Stimulated activated CD4-positive, alpha-beta T cell treated with anti-CD3 and anti-CD28 coated beads, Interleukin-15, amount 100 ng/mL, for 1 hour (primary cell): ENCODE measurements at places on chromosomes 16 and 17.

DNA sequence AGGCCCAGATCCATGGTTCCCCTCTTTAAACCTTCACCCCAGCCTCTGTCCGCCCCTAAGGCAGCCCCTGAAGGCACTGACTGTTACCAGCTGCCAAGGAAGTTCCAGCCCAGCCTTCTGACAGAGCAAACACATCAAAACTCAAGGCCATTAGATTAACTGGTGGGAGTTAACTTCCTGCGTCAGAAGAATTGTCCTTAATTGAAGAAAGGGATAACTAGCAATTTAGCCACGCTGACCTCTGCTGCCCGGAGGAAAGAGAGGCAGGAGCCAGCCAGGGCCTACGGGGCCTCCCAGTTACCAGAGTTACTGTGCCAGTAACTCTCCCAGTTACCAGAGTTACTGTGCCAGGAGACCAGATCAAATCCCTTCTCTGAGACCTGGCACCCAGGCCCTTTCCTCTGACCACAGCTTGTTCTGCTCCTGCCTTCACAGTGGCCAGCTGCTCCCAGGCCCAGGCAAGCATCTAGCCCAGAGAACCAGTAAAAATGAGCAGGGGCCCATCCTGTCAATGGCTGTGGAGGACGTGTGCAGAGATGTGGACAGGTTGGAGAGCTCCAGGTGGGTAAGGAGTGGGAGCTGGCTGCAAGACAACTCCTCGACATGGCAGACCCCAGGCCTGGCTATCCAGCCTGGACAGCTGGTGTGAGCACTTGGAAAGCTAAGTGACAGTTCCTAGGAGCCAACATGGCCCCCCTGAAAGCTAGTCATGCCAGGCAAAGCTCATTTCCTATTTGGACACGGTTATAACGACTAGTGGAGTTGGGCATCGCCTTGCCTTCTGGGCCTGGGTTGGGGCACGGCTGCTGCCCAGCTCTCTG lies 2.8 kb upstream of the PITPNM3 start:
- DNase-seq = no peak

- no peak for DNase-seq
Observed at GRCh38 chr17:80753685-80754345, 209.2 kb downstream of the RPTOR start.

DNA sequence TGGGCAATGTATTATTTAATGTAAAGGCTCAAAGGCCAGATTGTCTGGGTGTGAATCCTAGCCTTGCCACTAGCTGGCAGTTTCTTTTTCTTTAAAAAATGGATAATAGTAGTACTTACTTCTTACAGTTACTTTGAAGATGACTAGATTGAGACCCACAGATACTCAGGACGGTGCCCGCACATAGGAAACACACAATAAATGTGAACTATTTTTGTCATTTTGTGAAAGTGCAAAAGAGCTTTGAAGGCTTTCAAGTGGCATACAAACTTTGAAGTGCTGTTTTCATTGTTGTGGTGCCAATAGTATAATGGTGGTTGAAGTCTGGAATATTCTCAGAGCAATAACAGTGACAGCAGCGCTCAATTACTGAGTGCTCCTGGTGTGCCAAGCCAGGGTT lies 63.6 kb downstream of the OTOA start:
- DNase-seq = no peak

GRCh38 chr16:22317001-22317530 lies 19.9 kb downstream of the POLR3E start:
- DNase-seq = no peak

DNA sequence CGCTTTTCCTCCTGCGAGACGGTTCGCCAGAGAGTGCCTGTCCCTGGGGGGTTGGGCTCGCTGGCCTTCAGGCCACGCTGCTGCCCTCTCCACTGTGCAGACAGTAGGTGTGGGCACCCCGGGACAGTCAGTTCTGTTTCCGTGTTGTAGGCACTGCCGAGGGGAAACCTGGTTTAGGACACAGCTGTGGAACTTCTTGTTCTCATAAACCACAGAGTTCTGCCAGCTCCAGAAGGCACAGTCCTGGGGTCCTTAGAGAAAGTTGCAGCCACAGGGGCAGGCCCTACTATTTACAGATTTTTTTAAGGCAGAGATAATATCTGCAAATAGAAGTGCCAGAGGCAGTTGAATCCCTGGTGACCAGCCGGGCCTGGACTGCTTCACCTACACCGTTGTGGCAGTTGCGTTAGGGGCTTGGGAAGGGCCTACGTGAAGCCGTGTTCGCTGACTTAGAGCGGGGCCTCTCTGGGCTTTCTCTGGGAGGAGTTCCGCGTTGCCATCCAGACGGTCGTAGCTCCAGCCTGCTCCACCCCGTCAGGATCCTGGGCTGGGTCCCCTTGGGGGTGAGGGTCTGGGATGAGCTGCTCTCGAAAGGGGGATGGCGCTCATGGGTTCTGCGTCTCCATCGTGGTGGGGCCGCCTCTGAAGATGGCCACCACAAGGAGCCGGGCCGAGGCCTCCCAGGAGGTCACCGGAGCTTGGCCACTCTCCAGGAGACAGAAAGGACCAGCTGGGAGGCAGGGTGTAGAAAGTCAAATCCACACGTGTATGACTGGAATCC lies 126.3 kb downstream of the BANP start:
- no peak for DNase-seq

- no peak for DNase-seq
Observed at GRCh38 chr16:85514295-85514597, 98.9 kb upstream of the GSE1 start.

DNA sequence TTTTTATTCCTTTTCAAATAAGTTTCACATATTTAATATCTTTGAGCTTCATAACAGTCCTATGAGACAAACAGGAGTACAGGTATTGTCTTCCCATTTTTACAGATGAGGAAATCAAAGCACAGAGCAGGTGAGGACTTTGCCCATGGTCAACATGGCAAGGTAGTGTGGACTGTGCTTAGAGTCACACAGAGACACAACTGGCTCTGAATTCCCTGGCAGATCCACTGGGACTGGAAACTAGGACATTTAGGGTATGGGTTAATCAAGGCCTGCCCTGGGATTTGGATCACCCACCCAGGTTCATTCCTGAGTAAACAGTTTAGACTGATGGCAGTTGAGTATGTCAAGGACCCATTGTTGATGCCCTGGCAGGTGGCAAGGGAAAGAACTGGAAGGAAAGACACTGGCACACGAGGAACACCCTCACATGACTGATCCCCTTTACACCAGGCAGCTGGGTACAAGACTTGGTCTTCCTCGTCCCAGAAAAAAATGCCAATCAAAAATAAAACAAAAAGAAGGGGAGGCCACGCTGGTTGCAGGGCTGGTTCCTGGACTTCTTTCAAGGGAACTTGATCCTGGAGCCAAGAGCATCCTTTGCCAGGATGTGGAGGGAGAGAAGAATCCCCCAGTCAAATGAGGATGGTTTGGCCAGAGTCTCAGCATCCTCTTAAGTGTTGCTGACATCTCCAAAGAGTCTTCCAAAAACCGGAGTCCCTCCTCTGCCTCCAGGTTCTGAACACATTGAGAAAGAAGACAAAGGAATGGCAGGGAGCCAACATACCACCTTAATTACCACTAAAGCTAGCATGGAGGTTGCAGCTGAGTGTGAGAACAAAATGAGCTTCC lies 34.9 kb downstream of the CHD9 start:
- DNase-seq = no peak

DNA sequence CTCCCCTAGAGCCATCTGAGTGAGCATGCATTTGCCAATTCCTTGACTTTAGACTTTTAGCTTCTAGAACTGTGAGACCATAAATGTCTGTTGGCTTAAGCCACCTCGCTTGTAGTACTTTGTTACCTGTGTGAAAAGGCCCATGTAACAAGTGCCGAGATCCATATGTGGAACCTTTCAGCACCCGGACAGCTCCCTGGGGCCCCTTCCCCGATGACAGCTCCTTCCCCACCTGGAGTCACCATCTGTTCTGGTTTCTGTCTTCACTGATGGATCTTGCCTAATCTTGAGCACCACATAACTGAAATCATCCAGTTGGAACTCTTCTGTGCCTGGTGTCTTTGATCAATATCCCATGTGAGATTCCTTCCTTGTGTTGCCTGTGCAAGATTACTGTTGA lies 78.9 kb upstream of the EEF2KMT start:
- DNase-seq = no peak

- DNase-seq = no peak
Observed at GRCh38 chr16:81029930-81030604, 5.6 kb upstream of the ATMIN start.

DNA sequence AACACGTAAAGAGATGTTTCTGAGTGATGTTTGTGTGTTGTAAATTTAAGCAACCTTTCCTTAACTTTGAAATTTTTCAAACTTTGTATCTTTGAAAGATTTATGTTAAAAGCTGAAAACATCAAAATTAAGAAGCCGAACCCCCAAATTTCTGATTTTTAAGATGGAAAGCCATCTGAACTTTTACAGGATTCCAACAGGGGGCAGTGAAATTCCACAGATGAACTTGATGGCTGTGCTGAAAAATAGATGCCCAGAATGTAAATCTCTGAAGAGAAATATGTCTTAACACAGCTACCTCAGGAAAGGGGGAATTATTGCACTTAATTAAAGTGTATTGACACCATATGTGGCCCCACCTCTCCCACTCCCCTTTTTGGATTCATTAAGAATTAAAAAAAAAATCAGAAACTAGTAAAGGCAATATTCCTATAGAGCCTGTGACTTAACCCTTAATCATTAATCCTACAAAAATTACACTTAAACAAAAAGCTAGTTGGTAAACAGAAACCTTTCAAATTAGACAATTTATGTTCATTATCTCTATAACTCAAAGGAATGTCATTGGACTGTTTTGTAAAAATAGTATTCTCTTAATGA lies 597.9 kb downstream of the KCNJ2 start:
- no peak for DNase-seq

DNA sequence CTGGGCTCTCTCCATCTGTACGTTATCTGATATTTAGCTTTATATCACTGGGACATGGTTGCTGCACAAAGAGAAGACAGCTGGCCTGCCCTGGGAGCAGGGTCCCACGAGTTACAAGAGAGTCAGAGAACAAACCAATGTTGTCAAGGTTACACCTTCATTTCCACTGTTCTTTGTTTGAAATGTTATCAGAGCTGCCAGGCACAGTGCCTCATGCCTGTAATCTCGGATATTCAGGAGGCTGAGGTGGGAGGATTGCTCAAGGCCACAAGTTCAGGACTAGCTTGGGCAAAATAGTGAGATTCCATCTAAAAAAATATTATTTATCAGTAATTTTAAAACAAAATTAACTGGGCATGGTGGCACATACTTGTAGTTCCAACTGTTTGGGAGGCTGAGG lies 34.6 kb downstream of the ATP6V0A1 start:
- no peak for DNase-seq

DNA sequence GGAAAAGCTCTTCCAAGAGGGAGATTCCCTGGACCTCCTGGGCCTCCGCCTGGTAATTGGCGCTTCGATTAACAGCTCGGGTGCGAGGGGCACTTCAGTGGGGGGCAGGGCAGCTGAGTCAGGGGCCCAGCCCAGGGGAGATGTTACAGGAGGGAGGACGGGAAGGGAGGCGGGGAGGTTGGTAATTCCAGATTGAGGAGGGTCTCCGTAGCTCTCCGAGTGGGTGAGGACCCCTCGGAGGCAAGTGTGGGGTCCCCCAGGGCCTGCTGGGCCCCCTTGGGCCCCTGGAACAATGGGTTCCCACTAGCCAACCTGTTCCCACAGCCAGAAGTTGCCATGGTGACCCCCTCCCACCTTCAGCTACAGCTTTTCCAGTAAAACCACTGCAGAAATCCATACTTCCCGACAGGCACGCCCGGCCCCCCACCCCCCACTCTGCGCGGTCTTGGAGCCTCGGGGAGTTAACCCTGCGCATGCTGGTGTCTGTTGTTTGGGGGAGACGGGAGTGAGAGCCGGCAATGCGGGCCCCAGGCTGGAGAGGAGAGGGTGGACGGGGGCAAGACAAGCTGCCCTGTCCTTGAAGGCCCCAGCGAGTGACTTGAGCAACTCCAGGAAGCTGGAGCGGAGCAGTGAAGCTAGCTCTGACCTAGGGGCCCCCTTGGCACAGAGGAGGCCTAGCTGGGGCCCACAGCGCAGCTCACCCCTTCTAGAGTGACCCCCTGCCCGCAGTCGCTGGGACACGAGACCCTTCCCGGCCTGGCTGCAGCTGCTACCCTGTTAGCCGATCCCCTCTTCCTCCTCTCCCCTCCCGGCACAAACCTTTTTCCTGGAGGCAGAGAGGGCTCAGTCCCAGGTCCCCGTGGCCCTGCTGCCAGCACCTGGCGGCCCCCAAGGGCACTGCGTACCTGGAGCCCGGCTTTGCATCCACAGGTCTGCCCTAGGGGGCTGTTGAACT lies 37.8 kb downstream of the TMEM235 start:
- no peak for DNase-seq

- DNase-seq = no peak
Observed at GRCh38 chr16:65704866-65705265, 583.0 kb upstream of the CDH11 start.

DNA sequence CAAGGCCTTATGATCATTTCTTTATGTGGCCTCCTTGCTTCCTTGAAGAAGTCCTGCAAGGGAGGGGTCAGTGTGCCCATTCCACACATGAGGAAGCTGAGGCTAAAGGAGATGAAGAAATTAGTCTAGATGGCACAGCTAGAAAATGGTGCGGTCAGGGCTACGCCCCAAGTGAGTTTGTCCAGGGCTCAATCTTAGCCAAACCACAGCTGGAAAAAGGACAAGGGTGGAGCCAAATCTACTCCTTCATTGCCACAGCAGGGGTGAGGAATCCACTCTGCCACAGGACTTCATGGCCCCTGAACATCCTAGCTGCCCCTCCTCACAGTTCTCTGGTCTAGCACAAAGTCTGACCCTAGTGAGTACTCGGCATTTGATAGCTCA lies 16.2 kb downstream of the BEAN1 start:
- DNase-seq = no peak

DNA sequence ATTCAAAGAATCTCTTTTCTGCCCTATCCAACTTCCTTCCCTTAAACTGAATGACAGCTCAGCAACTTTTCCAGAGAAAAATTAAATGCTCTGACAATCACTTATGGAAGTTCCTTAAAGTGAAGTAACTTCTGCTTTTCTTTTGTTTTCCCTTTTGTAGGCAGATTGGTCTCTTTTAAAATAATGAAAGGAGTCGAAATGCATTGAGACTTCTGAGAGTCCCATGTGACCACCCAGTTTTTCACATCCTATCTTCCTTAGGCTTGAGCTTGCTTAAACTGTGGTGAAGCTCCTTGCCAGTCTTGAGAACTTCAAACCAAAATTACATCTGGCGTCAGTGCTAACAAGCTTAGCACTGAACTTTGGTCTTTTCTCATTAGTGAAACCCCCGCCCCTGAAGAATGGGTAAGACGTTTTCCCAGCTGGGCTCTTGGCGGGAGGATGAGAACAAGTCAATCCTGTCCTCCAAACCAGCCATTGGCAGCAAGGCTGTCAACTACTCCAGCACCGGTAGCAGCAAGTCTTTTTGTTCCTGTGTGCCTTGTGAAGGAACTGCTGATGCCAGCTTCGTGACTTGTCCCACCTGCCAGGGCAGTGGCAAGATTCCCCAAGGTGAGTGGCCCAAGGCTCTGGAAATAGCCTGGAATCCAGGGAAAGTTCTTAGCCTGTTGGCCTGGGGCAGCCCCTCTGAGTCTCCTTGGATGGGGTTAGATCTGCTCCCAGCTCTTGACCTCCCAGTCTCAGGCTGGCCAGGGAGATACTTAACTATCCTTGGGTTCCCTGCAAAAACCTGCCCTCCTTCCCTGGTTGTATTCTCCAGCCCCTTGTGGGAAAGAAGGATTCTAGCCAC lies 1.2 kb downstream of the TMEM106A start:
- no peak for DNase-seq
